ENCODE measurements at places on chromosomes 1 and 21.
A peak's percentile ranks its signal among the peaks of the same experiment; 100 is the strongest.

DNA sequence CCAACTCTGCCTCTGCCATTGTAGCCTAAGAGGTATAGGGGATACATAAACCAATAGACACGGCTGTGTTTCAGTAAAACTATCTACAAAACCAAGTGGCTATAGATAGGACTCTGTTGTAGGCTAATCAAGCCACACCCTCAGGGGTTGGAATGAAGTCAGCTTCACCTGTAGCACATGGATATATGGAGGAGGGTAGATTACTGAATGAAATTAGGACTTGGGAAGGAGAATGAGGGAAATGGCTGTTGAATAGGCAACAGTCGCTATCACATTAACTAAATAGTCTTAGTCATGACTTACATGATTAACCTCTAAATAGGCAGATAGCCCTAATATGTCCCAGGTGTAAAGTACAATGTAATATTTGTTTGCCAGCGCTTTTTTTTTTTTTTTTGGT is 49.7 kb downstream of the DESI2 start:
- DNase-seq, result no peak

- no peak for DNase-seq
Measured at GRCh38 chr1:110948038-110948810, 15.5 kb downstream of the LRIF1 start.

- no peak for DNase-seq
Measured at GRCh38 chr1:78426408-78426807, 64.4 kb upstream of the PTGFR start.

- no peak for DNase-seq
Measured at GRCh38 chr1:241586905-241587512, 53.2 kb downstream of the CHML start.

- peak; percentile 28 for DNase-seq
Measured at GRCh38 chr21:33078907-33079582, 9.1 kb downstream of the OLIG1 start.

- no peak for DNase-seq
Measured at GRCh38 chr1:8951231-8951630, 5.6 kb downstream of the CA6 start.

DNA sequence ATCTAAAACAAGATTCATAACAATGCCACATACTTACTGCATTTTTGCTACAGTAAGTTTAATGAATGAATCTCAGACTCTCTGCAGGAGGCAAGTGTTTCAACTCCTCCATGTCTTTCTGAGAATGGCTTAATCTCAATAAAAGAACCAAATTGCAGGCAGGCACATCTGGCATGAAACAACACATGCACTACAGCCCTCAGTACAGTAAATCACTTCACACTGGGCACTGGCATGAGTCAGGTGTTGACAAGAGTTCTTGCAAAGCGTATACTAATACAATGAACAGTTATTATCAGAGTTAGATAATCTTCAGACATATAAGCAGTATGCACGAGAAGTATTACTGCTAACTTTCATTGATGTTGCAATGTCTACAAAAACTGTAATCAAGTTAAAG is 1386.8 kb downstream of the MRPL39 start:
- no peak for DNase-seq

GRCh38 chr1:66439031-66439740 is 94.8 kb upstream of the SGIP1 start:
- no peak for DNase-seq

- no peak for DNase-seq
Measured at GRCh38 chr1:161772397-161772796, 6.3 kb downstream of the ATF6 start.

GRCh38 chr21:44816761-44817505 is 929 bp downstream of the SUMO3 start:
- DNase-seq, result no peak

DNA sequence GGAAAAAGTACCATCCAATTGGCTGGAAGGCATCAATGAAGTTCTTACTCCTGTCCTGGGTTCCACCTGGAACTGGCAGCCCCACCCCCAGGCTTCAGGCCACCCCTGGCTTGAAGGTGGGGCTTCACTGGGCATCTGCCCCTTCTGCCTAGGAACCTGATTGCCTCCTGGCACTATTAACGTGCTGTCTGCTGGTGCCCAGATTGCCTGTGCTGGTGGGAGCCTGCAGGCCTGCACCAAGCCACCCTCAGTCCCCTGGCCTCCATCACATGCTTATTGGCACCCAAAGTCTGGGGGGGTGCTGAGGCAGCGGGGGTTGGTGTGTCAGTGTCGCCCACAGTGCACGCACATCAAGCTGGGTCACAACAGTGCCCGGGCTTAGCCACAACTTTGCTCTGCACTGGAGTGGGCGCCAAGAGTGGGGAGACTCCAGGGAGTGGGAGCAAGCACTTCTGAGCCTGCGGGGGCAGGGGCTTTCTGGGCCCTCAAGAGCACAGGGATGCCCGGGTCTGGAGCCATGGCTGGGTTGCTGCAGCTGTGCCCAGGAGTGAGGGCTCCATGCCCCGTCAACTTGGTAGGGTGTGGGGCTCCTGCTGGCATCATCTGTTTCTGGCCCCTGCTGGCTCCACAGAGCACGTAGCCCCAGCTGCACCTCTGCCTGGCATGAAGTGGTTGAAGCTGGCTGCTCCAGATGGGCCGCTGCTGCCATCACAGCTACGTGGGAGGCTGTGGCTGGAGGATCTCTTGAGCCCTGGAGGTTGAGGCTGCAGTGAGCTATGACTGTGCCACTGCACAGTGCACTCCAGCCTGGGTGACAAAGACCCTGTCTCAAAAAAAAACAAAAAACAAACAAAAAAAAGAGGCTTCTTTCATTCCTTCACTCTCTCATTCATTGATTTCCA is 4.1 kb upstream of the LSM10 start:
- DNase-seq, result no peak

DNA sequence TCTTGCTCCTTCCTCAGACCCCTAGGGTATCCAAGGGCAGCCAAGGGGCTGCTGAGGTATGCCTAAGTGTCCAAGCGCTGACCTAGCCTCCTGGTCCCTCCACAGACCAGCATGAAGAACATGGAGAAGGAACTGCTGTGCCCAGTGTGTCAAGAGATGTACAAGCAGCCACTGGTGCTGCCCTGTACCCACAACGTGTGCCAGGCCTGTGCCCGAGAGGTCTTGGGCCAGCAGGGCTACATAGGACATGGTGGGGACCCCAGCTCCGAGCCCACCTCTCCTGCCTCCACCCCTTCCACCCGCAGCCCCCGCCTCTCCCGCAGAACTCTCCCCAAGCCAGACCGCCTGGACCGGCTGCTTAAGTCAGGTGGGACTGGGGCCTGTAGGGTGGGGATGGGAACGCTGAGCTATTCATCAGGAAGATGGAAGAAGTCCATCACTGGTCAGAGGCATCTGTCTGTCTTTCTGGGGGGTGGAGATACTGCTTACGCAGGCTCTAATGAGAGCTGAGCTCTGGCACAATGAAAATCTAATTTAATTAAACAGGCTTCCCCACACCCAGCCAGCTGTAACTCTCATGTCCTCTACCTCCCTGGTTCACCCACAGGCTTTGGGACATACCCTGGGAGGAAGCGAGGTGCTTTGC is 1.8 kb downstream of the TRIM46 start:
- no peak for DNase-seq

DNA sequence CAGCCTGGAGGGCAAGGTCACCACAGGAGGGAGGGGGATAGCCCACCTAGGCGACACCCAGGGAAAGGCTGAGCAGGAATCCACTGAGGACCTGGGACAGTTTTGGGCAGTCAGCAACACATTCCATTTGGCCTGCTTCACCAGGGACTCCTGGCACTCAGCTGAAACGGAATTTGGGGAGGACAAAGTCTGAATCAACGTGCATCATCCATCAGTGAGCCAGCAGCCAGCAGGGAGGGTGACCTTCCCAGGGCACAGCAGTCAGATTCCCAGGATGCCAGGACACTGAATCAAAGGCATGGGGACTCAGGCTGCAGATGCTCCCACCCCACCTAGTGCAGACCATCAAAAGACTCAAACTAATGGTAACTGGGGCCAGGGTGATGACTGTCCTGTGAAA is 4.6 kb downstream of the SH3BP5L start:
- DNase-seq, result peak; percentile 64

- no peak for DNase-seq
Measured at GRCh38 chr1:228271701-228272251, 63.9 kb downstream of the OBSCN start.

GRCh38 chr1:182391028-182391361 is 595 bp downstream of the GLUL start:
- DNase-seq, result no peak

DNA sequence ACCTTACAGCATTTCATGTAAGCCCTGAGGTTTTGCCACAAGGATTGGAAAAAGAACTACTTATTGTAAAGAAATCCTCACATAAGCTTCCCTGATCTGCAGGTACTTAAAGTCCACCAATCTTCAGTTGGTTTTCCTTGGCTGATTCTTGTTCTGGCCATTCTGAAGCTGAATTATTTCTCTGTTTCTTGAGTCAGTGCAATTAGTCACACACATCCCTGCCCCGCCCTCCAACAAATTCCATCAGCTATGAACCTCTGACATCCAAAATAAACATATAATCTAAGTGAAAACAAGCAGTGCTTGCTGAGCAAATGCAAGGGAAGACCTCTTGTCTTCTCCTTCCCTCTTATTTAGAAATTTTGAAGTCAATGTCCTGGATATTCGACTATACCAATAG is 8.2 kb upstream of the FNDC7 start:
- DNase-seq, result no peak

DNA sequence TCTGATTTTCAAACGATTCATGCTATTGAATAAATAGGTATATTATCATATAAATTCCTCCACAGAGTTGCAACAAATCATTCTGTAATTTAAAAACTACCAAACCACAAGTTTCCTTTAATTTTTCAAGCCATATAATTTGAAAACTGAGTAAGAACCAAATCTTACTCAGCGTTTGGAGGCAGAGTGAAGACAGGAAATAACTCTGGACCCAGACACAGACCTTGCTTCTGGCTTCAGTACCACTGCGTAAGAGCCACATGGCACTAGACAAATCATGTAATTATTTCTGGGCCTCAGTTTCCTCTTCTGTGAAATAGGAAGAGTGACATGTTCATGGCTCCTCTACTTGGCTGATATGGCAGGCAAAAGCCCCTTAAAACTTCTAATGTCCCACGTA is 82.4 kb downstream of the SMYD2 start:
- no peak for DNase-seq

DNA sequence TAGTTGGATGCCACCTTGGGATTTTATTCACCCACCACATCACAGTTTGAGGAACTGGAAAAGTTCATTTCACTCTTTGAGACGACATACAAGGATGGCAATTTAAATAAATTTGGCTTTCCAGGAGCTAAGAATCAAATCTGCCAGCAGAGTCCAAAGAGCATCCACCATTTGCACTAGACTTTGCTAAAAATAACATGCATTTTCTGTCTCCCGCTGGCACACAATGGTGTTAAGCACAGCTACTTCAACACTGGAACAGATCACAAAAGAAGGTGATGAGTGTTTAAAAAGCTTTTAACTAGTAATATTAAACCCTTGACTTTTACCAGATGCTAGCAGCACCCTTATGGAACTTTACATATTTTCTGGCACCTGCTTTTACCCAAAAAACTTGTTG is 44.6 kb downstream of the MAEL start:
- DNase-seq, result no peak

GRCh38 chr1:112461200-112461871 is 47.4 kb upstream of the WNT2B start:
- DNase-seq, result no peak

DNA sequence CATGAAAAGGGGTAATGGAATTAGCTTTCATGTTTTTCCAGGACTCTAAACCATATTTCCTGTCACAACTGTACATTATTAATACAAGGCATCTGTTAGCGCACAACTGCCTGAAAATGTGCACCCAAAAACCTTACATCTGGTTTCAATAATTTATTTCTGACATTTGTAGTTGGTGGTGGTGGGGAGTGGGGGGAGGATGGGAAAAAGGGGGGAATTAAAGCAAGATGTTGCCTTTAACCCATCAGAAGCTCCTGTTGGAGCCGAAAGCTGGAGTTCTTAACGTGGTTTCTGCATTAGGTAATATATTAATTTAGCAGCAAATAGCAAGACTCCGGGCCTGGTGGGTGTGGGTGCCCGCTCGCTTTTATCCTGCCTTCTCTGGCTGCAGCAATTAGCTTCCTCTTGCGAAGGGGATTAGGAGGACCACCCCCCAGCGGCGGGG is 36.9 kb upstream of the HHAT start:
- no peak for DNase-seq

DNA sequence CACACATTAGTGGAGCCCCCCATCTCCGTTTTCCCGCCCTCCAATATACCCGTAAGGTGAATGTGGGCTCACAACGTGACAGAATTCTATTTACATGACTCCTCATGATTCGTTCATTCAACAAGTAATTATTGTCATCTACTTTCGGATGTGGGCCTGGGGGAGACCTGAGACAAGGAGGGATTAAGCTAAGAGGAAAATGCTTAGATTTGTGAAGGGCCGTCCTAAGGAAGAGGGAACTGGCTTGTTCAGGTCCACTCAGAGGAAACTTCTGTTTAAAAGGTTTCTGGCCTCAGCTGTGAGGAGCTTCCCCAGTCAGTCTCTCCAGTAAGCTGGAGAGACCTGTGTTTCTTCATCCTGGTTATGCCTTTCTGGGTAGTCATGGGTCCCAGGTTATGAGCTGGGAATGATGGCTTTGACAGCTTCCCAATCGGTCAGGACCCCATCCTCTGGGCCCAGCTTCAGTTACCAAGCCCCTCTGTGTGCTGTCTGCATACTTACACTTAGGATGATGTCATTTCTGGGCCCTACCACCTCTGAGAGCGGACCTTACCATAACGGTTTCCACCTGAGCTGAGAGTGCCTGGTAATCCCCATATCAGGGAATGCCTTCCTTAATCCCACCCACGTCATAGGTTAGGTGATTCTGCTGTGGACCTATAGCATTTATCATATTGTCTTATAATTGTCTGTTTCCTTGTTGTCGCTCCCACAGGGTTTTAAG is 687 bp upstream of the ERI3 start:
- DNase-seq, result no peak

- no peak for DNase-seq
Measured at GRCh38 chr1:233721004-233721595, 107.2 kb downstream of the KCNK1 start.

DNA sequence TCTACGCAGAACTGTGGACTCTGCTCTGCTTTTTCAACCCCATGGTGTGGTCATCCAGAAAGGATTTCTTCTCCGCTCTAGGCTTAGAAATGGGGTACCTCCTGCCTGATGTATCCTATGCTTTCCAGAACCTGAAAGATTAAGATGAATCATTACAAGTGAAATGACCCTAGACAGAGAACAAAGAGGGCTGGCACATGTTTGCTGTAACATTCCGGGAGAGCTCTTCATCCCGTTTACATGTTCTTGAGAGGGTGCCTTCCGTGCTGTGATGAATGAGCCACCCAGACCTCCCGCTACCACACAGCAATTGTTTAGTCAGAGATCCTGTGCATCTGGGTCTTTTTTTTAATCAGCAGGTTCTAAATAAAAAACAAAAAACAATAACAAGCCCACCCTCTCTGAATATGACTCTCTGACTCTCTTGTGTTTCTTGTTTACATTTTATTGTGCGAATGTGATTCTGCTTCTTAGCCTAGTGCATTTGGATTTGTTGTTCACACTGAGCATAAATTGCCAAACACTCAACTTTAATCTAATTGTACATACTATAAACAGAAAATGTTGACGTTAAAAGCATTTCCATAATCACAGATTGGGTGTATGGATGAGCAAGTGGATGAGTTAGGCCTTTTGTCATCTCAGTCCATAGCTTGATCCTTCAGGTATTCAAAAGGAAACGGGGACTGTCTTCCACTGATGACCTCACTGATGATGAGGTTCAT is 87.1 kb downstream of the GPR88 start:
- DNase-seq, result no peak
